ENCODE measurements at places on chromosomes 5 and 9.

- no peak for DNase-seq
Observed at GRCh38 chr9:98182069-98182820, 10.2 kb downstream of the CORO2A start.

GRCh38 chr9:107176436-107177151, 106.5 kb upstream of the RAD23B start:
- no peak for DNase-seq

DNA sequence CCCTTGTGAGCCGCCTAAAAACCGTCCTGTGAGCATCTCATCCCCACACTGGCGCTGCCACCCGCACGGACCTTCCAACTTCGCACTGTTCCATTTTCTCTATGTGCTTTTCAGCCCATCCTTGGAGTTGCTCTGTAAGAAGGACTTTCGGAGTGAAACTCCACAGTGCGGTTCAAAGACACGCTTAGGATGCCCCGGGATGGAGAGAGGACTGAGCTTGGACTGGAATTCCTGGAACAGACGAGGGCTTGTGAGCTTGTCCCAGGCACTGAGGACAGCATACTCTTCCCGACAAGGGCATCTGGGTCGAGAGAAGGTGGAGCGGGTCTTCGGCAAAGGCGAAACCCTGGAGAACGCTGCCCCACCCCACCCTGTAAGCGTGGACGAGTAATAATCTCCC, 187.8 kb downstream of the MEF2C start:
- no peak for DNase-seq

DNA sequence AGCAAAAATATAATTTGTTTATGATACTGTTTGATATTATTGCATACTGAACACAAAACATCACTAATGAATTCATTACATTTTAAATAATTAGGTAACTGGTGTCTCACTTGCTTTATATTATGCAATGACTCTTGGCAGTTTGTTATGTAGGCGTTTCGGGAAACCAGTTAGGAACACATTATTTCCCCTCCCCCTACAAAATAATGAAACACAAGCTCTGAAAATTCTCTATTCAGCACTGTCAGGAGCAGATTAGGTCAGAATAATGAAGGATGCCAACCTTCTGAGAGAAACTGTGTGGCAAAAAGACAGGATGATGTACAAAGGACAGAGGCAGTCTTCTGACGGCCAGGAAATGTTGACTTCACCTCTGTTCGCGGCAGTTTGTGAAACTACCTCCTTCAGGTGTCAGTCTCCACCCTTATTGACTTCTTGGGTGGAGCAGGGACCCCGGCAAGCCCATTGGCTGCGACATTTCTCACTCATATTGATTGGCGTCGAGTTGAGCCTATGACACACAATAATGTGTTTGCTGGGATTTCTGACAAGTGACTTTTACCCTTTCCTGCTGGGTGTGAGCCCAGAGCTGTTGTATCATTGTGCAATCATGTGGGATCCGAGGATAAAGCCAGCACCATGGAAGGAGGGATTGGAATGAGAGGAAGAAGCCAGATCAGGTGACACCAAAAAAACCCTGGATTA, 33.9 kb downstream of the SH3PXD2B start:
- no peak for DNase-seq

GRCh38 chr9:101246691-101247090, 138.1 kb downstream of the BAAT start:
- DNase-seq = no peak

- DNase-seq = no peak
Observed at GRCh38 chr5:135471726-135472125, 19.6 kb upstream of the TIFAB start.
